ENCODE measurements at places on chromosomes 4 and X.
A peak's percentile ranks its signal among the peaks of the same experiment; 100 is the strongest.

- DNase-seq, result no peak
Measured at GRCh38 chr4:152079543-152080293, 318.9 kb upstream of the GATB start.

- no peak for DNase-seq
Measured at GRCh38 chrX:118615141-118615540, 112.3 kb upstream of the IL13RA1 start.

GRCh38 chrX:28787206-28787605 is 200.0 kb downstream of the IL1RAPL1 start:
- peak; percentile 40 for DNase-seq

GRCh38 chrX:14073071-14073470 is 43.4 kb upstream of the GEMIN8 start:
- no peak for DNase-seq

DNA sequence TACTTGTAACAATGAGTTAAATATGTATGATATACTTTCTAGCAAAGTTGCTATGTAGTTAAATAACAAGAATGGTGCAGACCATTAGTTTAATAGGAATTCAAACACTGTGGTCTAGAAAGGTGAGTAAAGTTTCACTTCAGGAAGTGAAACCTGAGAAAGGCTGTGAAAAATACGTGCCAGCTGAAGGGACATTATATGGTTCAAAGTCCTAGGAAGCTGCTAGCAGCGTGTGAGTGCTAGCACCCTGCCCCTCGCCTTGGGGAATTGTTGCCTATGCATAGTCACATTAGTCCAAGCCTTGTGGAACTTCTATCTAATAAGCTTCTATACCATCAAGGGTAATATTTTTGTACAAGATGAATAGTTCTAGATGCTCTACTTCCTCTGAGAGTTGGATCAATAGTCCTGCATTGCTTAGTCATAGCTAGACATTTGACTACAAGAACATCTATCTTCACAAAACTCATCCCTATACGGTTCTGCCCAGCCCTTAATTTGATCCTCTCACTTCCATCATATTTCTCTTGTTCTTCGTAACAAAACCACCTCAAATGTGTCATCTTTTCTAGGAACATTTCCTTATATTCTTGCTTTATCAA is 45.8 kb upstream of the ARSJ start:
- DNase-seq, result no peak

DNA sequence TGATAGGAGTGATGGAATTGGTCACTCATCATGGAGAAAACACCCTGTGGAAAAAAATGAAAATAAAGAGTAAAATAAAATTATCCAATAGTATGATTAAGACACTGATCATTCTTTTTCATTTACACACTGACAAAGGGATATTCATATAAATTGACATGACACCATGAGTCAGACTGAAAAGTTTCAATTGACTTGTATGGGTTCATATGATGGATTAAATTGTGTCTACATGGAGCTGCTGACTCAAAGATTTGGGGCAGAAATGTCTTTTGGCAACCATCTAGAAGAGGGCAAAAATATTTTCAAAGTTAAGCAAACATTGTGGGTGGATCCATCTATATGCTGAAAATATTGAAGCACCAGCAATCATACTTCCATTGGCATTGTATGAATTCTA is 153.4 kb upstream of the PPP3CA start:
- no peak for DNase-seq

- DNase-seq, result no peak
Measured at GRCh38 chrX:53357799-53358530, 64.5 kb downstream of the SMC1A start.

DNA sequence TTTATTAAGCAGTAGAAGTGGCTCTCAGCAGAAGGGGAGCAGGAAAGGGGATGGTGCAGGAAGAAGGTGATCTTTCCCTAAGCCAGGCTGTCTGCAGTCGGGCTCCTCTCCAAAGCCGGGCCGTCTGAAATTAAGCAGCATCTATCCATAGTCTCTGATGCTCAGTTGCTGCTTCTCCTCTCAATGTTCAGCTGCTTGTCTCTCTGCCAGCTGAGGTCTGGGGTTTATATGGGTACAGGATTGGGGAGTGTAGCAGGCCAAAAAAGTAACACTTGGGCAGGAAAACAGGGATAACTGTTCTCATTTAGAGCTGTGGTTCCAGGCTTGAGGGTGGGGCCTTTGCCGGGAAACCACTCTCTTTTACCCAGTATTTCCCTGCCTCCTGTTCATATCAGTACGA is 39.2 kb upstream of the CCKAR start:
- DNase-seq, result no peak

DNA sequence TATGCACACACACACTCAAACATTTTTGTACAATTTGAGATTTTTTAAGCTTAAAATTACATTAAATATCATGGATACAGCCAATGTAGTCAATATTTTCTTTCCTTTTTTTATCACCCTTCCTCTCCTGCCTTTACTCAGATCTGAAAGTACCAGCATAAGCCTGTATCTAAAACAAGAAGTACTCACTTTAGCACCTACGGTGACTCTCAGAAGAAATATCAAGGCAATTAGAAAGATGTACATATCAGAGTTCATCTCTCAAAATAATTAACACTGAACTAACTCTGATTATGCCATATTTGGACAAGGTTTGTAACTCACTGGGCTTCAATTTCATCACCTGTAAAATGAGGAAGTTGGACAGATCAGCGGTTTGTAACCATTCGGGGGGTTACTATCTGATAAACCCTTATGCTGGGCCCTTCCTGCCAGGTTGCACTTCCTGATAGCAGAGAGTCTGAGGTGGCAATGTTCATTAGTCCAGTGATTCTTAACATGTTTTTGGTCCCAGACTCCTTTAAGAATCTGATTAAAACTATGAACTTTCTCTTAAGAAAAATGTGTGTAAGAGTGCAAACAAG is 5.7 kb upstream of the GPR174 start:
- DNase-seq, result no peak

DNA sequence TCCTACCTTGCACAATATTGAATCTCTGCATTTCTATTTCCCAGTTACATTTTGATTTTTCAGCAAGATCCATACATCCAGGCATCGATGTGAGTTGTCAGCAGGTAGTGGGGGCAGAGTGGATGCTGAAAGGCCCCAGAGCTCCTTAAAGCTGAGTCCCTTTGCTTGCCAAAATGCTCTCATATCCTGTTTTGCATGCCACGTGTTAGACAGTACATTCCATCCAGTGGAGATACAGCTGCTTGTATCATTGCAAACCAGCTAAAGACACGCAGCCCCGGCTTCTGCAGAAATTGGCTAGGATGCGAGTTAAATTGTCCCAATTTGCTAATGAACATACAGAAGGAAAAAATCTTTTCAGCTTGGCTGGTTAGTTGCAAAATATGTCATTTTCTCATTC is 179.6 kb upstream of the MXRA5 start:
- no peak for DNase-seq

- DNase-seq, result no peak
Measured at GRCh38 chrX:30876367-30876766, 12.7 kb downstream of the TAB3 start.

GRCh38 chr4:120472447-120473131 is 405.9 kb upstream of the MAD2L1 start:
- DNase-seq, result no peak

GRCh38 chrX:10240918-10241317 is 84.1 kb downstream of the CLCN4 start:
- no peak for DNase-seq

DNA sequence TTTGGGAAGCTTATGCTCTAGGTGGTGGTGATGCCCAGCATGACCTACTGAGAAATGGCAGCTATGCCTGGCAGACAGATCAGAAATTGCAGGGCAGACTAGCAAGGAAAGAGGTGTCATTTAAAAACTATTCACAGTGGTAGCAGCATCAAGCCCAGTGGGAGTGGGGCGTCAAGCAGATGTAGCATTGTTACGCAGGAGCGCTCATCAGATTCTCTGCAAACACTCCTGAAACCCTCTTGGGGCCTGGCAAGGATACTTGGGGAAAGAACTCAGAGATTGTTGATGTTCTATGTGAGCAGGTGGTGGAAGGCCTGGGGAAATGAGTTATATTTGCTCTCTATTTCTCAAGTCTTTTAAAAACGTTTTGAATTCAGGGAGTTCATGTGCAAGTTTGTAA is 437.6 kb downstream of the RAPGEF2 start:
- no peak for DNase-seq

- no peak for DNase-seq
Measured at GRCh38 chr4:68369142-68369805, 19.4 kb upstream of the YTHDC1 start.

- DNase-seq, result no peak
Measured at GRCh38 chr4:69907151-69907550, 23.7 kb upstream of the CSN1S1 start.

DNA sequence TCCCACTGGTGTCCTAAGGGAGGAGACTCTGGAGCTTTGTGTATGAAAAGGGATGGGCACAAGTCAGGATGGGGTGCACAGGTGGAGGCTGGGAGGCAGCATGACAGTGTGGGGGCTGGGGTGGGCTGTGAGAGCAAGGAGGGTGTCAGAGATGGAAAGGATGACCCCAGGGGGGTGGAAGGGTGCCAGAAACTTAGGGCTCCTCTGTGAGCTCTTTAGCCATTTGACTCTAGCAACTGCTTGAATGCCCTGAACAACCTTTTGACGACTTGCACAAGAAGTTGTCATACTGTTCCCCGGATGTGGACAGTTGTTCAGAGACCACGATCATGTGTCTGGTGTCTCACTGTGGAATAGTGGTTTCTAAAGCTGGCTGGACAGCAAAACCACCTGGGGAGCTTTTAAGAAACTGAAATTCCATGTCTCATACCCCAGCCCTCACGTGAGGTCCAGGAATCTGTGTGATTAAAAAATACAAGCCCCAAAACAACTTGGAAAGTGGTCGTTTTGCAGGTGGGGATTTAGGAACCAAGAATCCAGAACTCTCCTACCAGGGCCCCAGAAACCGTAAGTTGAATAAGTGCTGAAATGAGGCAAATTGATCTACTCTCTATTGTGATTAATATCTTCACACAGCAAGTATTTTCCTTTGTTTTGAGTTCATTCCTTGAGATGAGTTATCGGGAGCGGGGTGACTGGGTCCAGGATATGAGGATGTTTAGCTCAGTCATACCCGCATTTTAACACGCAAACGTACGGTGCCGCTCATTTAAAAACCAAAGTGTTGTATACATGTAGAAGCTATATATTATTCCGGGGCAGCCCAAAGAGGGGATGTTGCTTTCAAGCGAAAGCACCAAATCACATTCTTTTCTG is 3.4 kb downstream of the RHOH start:
- DNase-seq, result no peak

GRCh38 chr4:128810871-128811570 is 1.5 kb downstream of the JADE1 start:
- peak; percentile 89 for DNase-seq

- DNase-seq, result no peak
Measured at GRCh38 chrX:55841962-55842752, 124.6 kb downstream of the RRAGB start.

DNA sequence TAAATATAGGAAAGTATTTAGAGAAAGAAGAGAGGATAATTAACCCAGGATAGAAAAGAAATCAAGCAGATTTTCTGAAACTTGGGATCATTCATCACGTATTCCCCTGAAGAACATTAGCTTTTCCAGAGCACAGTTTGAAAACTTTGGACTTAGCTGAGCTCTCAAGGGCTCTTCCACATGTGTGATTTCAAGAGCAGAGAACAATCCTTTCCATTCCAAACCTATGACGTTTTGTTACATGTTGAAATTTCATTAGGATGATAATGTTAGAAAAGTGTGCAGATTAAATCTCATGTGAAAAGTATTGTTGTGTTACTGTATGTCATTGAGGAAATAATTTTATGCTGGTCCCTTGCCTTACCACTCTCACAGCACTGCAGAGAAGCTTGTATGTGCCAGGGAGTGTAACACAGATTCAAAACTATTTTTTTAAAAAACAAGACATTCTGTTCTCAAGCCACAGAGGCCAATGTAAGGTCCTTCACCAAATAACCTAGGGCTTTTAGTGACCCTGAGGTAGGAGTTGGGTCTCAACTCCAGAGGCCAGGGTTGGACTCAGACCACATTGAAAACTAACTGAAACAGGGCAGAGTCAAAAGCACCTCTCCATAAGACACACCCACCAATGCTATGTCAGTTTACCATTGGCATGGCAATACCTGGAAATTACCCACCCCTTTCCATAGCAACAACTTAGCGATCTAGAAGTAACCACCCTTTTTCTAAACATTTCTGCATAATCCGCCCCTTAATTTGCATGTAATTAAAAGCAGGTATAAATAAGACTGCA is 141.3 kb downstream of the ANXA5 start:
- no peak for DNase-seq

GRCh38 chr4:179007755-179008154 is 1565.5 kb upstream of the AGA start:
- no peak for DNase-seq

Measured in endothelial cell of umbilical vein (primary cell).